Stimulated activated CD8-positive, alpha-beta memory T cell treated with anti-CD3 and anti-CD28 coated beads, Interleukin-2, amount 100 ng/mL, for 48 hours (primary cell): ENCODE measurements at places on chromosomes 3 and 15.

DNA sequence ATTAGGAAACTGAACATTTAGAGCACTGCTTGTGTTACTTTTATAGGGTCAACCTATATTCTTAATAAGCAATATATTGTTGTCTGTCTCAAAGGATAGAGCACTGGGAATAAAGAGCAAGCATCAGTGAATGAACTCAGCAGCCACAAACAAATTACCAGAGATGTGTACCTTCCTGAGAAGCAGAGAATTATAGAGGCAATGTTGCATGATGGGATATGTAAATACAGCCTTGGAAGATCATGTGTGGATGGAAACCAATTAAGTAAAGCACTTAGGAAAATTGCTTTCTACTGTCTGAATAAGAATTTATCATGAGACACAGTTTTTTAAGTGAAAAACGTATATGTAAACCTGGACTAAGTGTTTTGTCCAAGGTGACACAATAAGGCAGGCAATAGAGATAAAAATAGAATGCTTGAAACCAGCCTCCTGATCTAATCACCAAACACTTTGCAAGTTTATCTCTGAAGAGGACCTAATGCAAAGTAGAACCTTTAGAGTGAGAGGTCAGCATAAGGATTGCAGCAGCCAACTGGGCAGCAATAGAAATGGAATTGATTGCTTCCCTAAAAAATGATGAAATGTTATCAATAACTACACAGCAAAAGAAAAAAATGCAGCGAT lies 848.0 kb downstream of the TUSC7 start:
- DNase-seq, result no peak

DNA sequence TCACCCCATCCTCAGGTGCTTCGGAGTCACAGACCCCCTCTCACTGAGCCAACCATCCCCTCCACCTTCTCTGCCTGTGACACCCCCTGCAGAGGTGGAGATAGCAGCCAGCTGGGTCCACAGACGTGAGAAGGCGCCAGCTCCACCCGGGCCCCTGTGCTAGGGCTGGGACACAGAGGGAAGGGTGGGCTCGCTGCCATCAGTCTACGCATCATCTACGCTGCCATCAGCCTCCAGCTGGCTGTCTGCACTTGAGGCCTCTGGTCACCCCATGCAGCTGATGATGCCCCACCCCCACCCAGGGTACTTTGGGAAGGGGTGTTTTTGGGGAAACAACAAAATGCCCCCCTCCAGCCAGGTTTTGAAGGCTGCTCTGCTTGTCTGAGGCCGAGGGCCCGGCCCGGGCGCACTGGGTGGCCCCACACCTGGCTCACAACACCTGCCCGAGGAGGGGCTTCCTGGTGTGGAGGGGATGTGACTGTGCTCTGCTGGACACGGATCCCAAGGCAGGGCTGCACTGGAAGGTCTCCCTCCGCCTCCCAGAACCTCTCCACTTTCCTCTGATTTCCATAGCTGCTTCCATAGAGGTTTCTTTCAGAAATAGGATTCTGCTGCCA lies 163.4 kb upstream of the IQSEC1 start:
- no peak for DNase-seq

DNA sequence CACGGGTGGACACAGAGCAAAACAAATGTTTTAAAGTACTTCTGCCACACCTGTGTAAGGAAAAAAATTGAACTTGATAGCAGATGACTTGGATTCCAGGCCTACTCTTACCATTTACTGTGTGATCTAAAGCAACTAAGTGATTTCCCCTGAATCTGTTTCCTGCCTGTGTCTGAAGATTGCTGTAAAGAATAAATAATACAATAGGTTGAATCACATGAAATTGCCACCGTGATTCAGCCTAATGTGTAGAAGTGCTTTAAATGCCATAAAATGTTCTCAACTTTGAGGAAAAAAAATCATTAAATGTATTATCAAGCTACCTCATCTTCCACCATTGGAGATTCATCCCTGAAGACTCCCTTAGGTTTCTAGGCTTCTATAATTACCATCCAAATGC lies 27.6 kb upstream of the NUDT16 start:
- no peak for DNase-seq

GRCh38 chr3:96833301-96833700 lies 18.9 kb downstream of the EPHA6 start:
- DNase-seq, result no peak

DNA sequence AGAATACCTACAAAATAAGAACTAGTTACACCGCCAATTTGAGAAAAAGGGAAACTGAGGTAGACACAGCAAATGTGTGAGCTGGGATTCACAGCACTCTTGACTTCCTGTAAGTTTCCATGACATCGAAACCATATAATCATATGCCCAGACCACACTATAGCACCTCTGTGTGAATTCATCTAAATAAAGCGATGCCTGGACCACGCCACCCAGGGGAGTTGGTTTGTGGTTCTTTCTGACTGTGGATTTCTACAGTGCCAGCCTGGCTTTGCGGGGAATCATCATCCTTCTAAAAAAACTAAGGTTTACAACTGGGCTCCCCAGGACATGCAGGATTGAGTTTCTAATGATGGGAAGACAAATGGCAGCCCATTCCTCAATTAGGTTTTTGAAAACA lies 23.5 kb upstream of the CA12 start:
- no peak for DNase-seq

DNA sequence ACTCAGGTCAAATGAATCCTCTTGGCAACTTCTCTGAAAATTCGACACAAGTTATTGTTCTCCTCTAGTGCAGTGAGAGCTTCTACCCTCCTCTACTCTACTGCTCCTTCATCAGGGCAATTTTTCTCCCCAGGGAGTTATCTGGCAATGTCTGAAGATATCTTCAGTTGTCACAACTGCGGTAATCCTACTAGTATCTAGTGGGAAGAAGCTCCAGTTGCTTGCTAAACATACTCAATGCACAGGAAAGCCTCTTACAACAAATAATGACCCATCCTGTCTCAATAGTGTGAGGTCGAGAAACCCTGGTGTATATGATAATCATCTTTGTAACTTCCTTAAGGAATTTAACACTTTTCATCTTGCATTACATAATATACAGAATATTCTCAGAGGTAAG lies 1147.6 kb downstream of the IGSF11 start:
- DNase-seq, result no peak

GRCh38 chr3:66010348-66010738 lies 28.4 kb downstream of the MAGI1 start:
- no peak for DNase-seq

DNA sequence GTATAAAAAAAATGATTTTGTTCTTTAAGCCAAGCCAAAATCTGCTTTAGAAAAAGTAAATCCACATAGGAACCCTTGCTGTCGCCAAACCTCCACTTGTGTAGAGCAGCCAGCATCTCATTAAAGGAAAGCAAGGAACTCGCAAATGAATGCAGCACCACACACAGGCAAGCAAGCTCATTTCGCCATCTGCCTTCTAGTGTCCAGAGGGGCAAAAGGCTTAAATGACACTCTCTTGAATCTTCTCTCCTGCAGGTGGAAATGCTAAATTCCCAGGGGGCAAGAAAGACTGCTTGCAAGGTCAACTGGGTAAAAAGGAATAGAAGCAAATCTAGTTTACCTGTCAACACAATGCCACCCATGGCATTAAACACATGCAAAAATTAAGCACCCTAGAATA lies 2.4 kb downstream of the MB21D2 start:
- no peak for DNase-seq

DNA sequence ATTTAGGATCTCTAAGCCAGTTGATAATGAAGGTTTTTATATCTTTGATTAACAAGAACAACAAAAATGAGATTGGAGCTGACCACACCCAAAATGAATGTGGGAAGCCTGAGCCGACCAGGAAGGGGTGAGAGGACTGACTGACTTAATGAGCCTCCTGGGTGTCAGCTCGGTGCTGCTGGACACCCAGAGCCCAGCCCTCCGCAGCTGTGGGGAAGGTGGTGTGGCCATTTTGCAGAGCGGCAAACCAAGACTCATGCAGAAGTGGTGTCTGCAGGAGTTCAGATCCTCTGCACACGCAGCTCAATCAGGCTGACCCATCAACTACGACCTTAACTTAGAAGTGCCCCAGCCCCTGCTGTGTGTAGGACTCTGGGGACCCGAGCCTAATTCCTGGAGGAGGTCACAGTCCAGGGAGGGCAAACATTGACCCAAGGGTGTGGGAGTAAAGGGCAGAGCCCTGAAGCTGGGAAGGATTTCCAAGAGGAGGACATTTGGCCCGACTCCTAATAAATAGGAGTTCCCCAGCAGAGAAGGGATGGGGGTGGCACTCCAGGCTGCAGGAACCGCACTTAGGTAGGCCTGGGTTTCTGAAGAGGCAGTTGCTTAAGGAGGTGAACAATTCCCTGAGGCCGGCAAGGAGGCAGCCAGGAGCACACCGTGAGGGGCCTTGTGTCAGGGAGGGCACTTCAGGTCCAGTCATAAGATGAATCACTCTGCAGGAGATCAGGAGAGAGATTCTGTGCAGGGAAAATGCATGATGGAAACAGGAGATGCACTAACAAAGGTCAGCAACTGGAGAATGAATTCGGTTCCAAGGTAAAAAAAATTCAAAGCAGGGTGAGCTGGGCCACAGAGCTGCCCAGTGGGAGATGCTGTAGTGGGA lies 197.1 kb upstream of the TPM1 start:
- DNase-seq, result no peak

DNA sequence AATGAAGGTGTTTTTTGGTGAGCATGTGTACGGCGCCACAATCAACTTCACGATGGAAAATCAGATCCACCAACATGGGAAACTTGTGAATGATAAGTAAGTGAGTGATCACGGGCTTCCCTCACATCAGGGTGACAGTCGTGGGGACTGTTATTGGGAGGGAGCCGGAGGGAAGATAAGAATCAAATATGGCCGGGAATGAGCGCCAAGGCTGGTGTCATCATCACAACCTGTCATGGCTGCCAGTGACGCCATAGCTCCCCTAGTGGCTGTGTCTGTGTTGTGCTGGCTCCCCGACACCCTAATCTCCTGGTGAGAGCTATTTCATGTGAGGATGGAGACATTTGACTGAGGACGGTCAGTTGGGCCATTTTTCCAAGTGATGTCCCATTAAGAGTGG lies 168.5 kb downstream of the SV2B start:
- peak; percentile 18 for DNase-seq

GRCh38 chr3:9151240-9151639 lies 98.2 kb downstream of the SRGAP3 start:
- DNase-seq, result no peak

GRCh38 chr15:67076147-67076843 lies 10.9 kb downstream of the SMAD3 start:
- no peak for DNase-seq

DNA sequence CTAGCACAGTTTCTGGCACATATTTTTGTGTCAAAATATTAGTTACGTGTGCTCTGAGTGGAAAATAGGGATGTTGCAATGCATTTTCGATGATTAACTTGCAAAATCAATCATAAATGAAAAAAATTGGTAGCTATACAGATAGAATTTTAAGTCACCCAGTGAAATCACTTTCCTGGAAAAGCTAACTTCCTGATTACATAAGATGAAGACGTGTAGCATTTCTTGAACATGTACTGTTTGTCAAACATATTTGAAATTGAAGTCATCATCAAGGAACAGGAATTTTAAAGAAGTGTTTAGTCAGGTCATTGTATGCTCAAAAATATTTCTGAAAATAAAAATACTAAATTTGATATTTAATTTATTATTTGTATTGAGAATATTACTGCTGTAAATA lies 977.7 kb downstream of the PLOD2 start:
- no peak for DNase-seq

DNA sequence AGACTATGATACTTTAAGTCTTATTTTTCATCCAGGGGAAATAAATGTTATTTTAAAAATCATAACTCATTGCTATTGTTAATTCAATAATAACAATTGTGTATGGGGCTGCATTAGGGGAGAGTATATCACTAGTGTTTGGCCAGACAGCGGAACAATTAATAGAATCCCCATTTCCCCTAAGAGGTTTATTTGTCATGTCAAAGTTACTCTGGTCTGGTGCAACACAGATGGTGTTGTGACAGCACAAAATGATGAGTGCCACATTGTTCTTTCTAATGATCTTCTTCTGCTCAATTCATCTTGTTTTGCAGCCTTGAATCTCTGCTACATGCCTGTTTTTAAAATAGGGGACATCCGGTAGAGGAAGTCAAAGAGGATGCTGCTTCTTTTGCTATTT lies 351.6 kb downstream of the NSUN3 start:
- no peak for DNase-seq

GRCh38 chr3:95002438-95003046 lies 939.7 kb downstream of the NSUN3 start:
- DNase-seq, result no peak

- DNase-seq, result no peak
Observed at GRCh38 chr3:149963485-149963884, 7.2 kb downstream of the PFN2 start.

GRCh38 chr3:134991003-134991402 lies 195.9 kb downstream of the EPHB1 start:
- no peak for DNase-seq

- no peak for DNase-seq
Observed at GRCh38 chr15:35833581-35833980, 287.6 kb upstream of the DPH6 start.

DNA sequence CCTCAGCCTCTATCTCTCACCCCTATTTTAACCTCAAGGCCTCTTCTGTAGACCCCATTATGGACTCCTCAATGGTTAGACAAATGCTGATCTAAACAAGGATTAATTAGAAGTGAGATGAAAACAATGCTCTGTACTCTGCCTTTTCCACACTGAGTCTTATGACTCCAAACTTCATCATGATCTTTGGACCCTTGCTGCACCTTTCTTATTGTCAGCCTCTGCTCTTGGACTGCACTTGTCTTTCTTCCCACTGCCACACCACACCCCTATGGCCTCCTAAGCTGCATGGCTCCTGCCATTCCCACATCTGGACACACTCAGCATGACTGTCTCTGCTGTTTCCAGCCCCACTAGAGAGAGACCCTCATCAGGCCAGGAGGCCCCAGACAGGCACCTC lies 348.2 kb downstream of the RORA start:
- DNase-seq, result no peak

GRCh38 chr15:92886815-92887214 lies 13.3 kb upstream of the CHD2 start:
- DNase-seq, result no peak

DNA sequence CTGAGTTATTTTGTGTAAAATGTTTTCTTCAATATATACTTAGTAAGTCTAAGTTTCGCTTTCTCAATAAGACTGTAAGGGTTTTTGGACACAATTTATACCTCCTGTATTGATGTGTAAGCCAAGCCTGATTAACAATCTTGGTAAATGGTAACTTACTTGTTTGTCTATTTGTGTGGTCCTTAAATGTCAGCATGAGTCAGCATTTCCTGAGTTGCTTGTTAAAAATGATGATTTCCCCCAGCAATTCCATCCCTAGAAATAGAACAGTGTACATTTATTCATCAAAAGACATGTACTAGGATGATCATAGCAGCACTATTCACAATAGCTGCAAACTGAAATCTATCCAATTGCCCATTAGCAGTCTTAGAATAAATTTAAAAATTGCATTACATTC lies 53.4 kb upstream of the LRIG1 start:
- DNase-seq, result no peak
